ENCODE measurements at places on chromosomes 7 and 10. TPM values are rescaled to one million over a fixed set of nuclear protein-coding genes. Genes with fewer than 3 reads are reported as not detected.

- no peak overlapping the region for H3K27ac ChIP-seq
- peaks cover 2% of the 10 kb centered on the region for H3K4me1 ChIP-seq
- DNase-seq: no peak
Observed at GRCh38 chr7:113521468-113521867, 397.3 kb downstream of the PPP1R3A start.

DNA sequence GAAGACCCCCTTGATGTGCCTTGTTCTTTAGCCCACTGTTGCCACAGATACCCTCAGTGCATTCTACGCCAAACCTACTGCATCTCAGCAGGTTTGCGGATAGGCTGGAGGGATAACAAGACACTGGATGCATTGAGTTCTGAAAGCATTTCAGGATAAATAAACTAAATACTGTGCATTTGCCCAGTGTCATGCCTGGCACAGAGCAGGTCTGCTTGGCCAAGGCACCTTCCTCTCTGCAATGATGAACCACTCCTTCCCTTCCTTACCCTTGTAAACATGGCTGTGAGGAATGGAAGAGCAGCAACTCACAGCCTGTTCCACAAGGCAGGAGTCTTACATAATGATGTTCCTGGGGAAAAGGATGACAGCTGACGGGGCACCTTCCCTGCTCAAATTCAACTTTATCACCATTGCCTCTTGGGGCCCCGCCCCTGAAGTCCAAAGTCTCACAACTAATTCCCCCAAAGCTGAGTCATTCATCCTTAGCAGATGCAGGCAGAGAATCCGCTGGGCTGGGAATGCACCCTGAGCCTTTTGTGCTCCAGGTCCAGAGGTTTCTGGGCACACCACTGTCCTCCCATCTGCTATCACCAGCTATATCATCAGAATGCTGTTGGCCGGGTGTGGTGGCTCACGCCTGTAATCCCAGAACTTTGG is 11.6 kb downstream of the DDX56 start:
- H3K36me3 ChIP-seq: peaks cover 12% of the 10 kb centered on the region
- no peak overlapping the region for H3K4me3 ChIP-seq
- H3K4me1 ChIP-seq: no peaks in the 10 kb centered on the region
- no peaks in the 10 kb centered on the region for H3K27me3 ChIP-seq
- H3K27ac ChIP-seq: no peak overlapping the region

GRCh38 chr10:47036771-47037170 is 125.5 kb downstream of the PTPN20 start:
- H3K27me3 ChIP-seq: no peaks in the 10 kb centered on the region
- H3K27ac ChIP-seq: no peak overlapping the region
- no peaks in the 10 kb centered on the region for H3K4me1 ChIP-seq
- H3K36me3 ChIP-seq: no peaks in the 10 kb centered on the region

NKX1-2 gene
- not detected for total RNA-seq

SEMA3D gene
- total RNA-seq: not detected

CALML5 gene
- total RNA-seq: not detected

SRRM3 gene
- 0.09 TPM for total RNA-seq
